RPMI7951 (cell line): ENCODE measurements at places on chromosomes 7 and 10. TPM values are rescaled to one million over a fixed set of nuclear protein-coding genes. Genes with fewer than 3 reads are reported as not detected.

The HGF gene
- under 0.01 and 0.39 TPM in 2 replicates for total RNA-seq

The RET gene
- under 0.01 and 0.10 TPM in 2 replicates for total RNA-seq

The SCART1 gene
- total RNA-seq = 0.10 and 0.24 TPM in 2 replicates

The WDR86 gene
- not detected in 2 replicates for total RNA-seq

The ZNF248 gene
- total RNA-seq = 5.9 and 6.9 TPM in 2 replicates

The SSC4D gene
- total RNA-seq = 0.10 and 0.60 TPM in 2 replicates

The CAV2 gene
- total RNA-seq = 74.9 and 109 TPM in 2 replicates

The FGF8 gene
- total RNA-seq = not detected in 2 replicates

The PTPRE gene
- total RNA-seq = 17.5 TPM in 2 replicates

The CTAGE15 gene
- total RNA-seq = 0.12 TPM in 1 of 2 replicates, not detected in the other

The FRMPD2 gene
- total RNA-seq = not detected in 2 replicates

The GPR85 gene
- 3.1 and 4.2 TPM in 2 replicates for total RNA-seq

The INA gene
- total RNA-seq = 7.9 and 10.3 TPM in 2 replicates

The KCNK18 gene
- total RNA-seq = not detected in 2 replicates

The CACNA2D1 gene
- 7.2 and 9.3 TPM in 2 replicates for total RNA-seq

The NRP1 gene
- total RNA-seq = 308 and 390 TPM in 2 replicates

The RALA gene
- total RNA-seq = 18.7 and 19.2 TPM in 2 replicates

The RPP30 gene
- total RNA-seq = 85.4 and 97.6 TPM in 2 replicates

The GPR26 gene
- under 0.01 TPM in 2 replicates for total RNA-seq

The CPA1 gene
- total RNA-seq = not detected in 2 replicates
